Uterus (tissue), 4 donors: ENCODE measurements at places on chromosomes 3 and 15. TPM values are rescaled to one million over a fixed set of nuclear protein-coding genes. Genes with fewer than 3 reads are reported as not detected.

DNA sequence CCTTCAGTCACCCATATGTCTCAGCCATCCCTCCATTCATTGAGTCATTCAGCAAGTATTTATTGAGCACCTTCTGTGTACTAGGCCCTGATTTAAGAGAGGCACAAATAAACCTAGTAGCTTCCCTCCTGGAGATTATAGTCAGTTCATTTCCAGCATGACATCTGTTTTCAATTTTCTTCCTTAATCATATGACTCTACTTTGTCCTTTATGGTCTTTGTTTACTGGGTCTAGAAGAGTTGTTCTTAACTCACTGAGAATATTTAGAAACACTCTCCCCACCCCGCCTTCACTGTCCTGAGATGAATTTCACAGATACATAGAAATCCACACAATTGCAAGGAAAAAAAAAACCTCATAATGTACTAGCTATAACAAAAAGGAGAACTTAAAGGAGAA, 44.8 kb upstream of the ADAMTS9 start:
- DNase-seq, result no peak

DNA sequence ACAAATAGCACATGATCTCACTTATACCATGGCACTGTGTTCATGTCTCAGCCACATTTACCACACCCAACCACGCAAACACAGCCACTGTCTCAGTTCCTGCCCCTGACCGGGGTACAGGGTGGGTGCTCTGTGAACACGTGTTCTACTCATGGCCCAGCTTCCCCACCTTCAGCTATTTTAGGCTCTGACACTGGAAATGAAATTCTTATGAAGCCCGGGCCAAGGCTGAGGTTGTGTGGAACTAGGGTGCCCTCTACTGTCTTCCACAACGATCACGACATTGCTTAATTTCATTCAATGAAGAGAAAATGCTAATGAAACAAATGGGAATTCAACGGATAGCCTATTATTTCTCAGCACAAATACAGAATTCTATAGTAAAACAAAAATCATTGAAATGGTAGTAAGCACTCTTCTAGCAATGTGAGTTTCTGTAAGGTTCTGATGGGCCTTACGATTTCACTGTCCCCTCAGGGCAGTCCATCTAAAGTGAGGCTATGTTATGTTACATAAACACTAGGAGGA, 2.1 kb upstream of the GABRA5 start:
- no peak for DNase-seq

GRCh38 chr3:136366289-136366688, 116.1 kb downstream of the PCCB start:
- DNase-seq, result no peak

- DNase-seq, result no peak
These were observed 269.1 kb downstream of the SHQ1 start for GRCh38 chr3:72579191-72579580.

DNA sequence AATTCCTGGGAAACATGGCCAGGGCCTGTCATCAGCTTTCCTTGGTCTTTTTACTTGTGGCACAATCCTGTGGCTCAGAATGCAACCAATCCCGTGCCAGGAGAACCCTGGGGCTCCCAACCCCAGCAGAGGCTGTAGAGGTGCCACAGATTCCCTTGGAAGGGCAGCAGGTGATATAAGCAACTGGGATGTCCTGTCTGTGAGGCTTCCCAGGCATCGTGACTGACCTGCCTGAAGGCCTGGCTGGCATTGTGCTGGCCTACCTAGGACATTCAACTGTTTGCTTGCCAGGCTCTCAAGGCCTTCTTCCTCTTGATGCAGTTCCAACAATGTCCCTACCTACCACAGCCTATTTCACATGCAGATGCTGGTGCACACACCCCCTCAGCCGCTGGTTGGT, 72.2 kb upstream of the MEX3B start:
- no peak for DNase-seq

DNA sequence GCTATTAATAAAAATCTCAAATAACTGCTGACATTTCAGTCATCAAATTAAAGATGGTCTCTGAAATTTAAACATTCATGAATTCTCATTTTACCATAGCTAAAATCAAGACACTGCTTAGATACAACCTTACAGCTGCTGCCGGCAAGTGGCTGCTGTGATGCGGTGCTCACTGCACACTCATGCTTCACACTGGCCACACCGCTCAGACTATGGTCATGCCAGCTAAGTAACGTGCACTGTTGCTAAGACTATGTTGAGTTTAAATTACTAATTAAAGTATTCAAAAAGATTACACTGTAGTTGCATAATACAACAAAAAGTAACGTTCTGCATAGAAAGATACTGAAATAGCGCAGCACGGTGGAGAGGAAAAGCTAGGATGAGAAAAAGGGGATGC, 12.1 kb downstream of the ATP13A3 start:
- no peak for DNase-seq

- no peak for DNase-seq
These were observed 12.4 kb downstream of the CCR4 start for GRCh38 chr3:32963871-32964270.

DNA sequence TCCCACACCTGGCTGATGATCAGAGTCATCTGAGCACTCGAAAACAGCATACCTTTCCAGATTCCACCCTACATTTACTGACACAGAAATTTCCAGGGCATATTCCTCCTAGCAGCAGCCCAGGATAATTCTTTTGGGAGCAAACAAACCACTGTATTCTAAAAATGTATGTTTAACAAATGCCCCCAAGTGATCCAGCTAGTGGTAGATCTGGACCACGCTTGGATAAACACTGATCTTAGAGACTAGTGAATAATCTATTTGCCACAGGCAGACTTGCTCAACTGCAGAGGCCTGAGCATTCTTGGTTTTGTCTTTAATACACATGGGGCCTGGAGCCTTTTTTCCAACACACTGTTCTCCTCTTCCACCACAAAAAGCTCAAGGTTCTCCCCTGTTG, 89.6 kb downstream of the TM4SF4 start:
- DNase-seq, result no peak

- DNase-seq, result no peak
These were observed 29.9 kb upstream of the GNB5 start for GRCh38 chr15:52220937-52221660.

DNA sequence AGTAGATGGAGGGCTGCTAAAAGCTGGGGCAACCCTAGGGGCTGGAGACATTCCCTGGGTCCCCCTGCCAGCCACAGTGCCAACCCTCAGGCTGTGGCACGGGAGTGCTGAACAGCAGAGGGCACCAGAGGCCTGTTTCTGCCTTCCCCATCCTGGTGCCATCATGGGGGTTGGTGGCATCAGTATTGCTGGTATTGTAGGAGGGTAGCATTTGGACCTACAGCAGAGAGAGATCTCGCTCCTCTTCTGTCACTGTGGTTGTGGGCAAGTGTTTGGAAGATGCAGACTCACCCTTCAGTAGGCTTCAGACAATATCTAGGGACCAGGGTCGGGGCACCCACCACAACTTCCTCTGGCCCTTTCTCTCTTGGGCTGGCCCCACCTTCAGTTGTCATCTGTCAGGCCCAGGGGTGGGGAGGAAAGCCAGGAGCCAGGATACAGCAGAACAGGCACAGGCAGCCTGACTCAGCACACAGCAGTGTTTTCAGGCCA, 123.5 kb downstream of the RPLP1 start:
- no peak for DNase-seq

GRCh38 chr3:87207460-87207859, 19.6 kb upstream of the CHMP2B start:
- DNase-seq, result no peak

DNA sequence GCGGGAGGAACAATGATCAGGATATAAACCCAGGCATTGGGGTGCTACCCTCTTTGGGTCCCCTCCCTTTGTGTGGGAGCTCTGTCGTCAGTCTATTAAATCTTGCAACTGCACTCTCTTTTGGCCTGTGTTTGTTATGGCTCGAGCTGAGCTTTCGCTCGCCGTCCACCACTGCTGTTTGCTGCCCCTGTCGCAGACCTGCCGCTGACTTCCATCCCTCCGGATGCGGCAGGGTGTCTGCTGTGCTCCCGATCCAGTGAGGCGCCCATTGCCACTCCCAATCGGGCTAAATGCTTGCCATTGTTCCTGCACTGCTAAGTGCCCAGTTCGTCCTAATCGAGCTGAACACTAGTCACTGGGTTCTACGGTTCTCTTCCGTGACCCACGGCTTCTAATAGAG, 1443.7 kb upstream of the CADM2 start:
- DNase-seq, result no peak

GRCh38 chr3:164352991-164353390, 725.3 kb downstream of the SI start:
- DNase-seq, result no peak

DNA sequence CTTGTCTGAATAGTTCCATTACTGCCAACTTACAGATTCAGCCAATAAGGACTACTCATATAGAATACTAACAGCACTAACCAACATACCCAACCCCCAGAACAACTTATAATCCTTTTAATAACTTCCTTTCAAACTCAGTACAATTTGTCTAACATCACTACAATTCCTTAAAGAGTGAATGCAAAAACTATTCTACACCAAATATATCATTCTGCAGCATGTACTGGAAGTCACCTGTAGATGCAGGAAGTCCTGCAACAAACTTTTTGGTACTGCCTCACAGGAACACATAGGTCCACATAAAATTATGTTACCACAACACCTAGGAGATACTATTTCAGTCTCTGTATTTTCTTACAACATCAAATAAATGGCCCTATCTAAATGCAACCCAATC, 2.1 kb downstream of the CCNL1 start:
- DNase-seq, result no peak

- DNase-seq, result no peak
These were observed 34.6 kb upstream of the CCDC66 start for GRCh38 chr3:56522374-56522773.

Gene ITIH1
- not detected for total RNA-seq

Gene GATA2
- 62.0 TPM for total RNA-seq

Gene REC114
- total RNA-seq, result not detected

Gene OR5K2
- not detected for total RNA-seq
